ENCODE measurements at places on chromosomes 16 and 17.

DNA sequence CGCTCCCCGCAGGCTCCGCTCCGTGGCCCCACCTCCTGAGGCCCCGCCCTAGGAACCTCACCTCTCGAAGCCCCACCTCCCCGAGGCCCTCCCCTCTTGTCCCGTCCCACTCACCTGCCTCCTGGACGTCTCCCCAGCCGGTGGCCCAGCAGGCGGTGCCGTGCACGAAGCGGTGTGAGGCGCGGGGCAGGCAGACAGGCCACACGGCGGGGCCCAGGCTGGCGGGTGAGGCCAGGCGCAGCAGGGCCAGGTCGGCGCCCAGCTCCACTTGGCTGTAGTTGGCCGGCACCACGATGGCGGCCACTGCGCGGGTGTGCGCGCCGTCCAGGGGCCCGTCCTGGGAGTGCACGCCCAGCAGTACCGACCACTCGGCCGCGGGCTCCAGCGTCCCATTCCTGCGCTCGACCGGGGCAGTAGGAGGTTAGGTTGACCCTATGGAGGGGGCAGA is 1.6 kb downstream of the PRSS36 start:
- no peak for DNase-seq

DNA sequence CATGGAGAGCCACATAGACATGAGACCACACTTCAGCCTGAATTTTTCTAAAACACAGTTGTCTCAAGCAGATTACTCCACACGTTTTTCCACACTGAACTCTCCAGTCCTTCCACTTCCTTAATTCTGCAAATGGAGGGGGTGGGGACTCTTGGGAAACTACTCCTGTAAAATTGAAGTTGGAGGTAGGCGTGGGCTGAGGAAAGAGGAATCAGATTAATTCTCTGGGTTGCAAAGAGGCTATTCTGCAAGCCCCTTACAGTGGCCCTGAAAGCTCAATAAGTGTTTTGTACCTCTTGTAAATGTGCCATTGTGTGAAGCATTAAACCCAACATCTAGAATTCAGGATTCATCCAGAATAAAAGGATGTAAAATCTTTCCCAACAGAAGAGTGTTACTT is 9.6 kb downstream of the MARVELD3 start:
- DNase-seq: no peak

DNA sequence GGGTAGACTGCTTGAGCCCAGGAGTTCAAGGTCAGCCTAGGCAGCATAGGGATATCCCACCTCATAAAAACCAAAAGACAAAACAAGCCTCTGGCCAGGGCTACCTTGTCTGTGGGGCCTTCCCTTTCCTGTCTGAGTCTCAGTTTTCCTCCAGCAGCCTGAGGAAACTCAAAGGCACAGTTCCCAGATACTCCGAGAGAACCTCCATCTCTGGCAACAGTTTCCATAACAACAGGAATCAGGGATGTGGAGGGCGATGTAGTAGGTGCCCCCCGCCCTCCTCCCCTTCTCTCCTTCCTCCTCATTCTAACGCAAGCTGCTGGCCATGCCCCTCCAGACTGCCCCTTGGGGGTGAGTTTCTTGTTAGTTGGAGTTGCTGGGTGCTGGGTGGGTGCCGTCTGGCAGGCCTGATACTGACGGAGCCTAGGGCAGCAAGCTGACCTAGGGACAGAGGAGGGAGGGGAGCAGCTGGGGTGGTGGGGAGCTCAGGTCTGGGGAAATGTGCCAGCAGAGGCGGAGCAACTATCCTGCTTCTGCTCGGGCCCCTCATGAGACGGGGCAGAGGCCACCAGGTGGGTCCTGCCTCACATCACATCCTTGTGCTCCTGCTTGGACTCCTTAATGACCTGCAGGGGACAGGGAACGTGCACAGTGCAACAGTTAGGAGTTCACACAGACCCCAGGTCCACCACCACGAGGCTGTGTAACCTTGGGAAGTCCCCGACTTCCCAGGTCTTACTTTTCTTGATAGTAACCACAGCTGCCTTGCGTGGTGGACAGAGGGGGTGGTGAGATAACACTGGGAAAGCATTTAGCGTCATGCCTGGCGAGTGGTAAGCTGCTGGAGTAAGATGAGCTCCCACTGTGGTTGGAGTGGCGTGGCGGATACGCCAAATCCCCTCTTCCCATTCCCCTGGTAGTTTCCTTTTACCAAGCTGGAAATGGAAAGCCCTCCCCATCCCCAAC is 7.8 kb upstream of the EFTUD2 start:
- no peak for DNase-seq

- DNase-seq: no peak
These were observed 19.7 kb downstream of the BAHCC1 start for GRCh38 chr17:81414756-81415516.

DNA sequence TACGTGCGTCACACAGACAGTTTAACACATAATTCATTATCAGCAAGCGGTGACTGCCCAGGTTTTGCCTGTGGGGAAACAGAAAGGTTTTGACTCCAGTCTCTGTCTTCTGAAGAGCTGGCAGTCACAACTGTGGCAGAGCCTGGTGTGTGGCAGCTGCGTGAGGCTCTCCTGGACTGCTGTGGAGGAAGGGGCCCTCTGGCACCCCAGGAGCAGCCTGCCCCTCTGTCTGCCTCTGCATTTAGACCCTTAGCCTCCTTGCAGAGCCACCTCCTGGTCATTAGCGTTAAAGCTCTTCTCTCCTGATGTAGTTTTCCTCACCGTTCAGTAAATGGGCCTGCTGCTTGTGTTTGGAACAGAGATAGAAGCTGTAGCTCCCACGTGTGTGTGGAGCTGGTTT is 10.9 kb downstream of the RAB40C start:
- DNase-seq: no peak

- DNase-seq: no peak
These were observed 27.1 kb downstream of the CDH13 start for GRCh38 chr16:82653550-82654511.

Data from anterior cingulate cortex (tissue), 58 donors.